ENCODE measurements at places on chromosomes 12 and 14.

GRCh38 chr14:36582011-36582873, at the start of gene NKX2-8:
TSS of gene NKX2-8 (minus strand) at chr14:36582614. CDS start at chr14:36582389, 225 bp downstream.
- no peak for DNase-seq

DNA sequence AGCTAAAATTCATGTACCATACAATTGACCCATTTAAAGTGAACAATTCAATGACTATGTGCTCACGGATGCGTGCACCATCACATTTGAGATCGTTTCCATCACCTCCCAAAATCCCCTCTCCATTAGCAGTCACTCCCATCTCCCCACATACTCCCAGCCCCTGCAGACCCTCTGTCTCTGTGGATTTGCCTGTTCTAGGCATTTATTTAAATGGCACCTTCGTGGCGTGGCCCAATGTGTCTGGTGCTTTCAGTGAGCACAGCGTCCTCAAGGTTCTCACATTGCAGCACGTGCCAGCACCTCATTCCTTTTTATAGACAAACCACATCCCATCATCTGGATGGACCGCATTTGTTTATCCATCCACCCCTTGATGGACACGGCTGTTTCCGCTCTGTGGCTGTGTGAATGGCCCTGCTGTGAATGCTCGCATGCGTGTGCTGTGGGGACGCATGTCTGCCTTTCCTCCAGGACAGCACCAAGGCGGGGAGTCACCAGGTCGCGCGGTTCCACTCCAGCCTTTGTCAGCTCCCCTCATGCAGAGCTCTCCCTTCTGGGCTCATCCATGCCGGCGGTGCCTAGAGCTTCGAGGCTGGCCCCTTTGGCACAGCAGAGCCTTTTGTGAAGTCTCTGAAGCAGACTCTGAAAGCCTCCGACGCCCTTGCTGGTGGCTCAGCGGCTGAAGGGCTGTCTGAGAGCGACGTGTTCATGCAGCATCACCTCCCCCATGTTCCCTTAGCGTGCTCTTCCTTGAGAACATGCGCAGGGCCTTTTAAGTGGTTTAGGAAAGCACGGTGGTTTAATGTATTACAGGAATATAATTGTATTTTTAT, 184.4 kb downstream of the KIF26A start:
- DNase-seq = no peak

GRCh38 chr12:109137055-109137454, 20.7 kb downstream of the ACACB start:
- no peak for DNase-seq

DNA sequence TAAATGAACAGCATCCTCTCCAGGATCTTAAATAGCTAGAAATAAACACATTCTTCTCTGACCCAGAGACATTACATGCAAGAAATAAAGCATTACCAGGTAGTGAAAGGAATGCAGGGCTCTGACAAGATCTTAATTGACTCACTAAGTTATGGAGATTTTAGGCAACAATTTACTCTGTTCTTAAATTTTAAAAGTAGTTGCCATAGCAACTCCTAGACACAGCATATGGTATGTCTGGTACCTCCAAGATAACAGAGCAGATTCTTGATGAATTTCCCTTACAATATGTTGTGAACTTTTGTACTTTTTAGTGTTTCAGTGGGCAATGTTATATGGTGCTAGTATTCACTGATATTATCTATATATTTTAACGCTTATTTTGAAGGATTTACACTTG, 76.7 kb upstream of the G2E3 start:
- no peak for DNase-seq

DNA sequence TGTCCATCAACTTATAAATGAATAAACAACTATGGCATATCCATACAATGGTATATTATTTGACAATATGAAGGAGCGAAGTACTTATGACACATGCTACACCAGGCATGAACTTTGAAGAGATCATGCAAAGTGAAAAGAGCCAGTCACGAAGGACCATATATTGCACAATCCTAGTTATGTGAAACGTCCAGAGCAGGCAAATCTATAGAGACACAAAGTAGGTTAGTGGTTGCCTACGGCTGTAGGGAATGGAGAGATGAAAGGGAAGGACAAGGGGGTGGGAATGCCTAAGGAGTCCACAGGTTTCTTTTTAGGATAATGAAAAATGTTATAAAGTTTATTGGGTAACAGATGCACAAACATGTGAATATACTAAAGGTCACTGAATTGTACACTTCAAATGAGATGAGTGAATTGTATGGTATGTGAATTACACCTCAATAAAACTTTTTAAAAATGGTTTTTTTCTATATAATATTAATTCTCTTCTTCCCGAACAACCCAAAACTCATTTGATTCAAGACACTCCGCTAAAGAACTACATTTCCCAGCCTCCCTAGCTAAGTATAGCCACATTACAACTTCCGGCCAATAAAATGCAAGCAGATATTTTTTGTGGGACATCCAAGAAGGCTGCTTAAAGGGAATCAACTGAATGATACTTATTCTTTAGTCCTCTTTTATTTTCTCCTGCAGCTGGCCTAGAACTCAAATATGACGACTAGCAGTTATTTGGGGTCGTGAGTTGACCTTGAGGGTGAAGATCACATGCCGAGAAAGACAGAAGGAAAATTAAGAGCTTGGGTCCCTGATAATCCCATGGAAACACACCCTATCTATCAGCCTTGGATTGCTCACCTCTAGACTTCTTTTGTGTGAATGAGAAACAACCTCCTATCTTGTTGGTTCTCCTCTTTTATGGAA, 187.2 kb downstream of the TTC8 start:
- no peak for DNase-seq

GRCh38 chr12:121628037-121628436, 1.7 kb downstream of the ORAI1 start:
- DNase-seq = peak; percentile 53

- no peak for DNase-seq
Measured at GRCh38 chr12:28891126-28891525, 258.0 kb upstream of the FAR2 start.

GRCh38 chr14:77088219-77088618, 9.8 kb upstream of the CIPC start:
- DNase-seq = no peak

- no peak for DNase-seq
Measured at GRCh38 chr14:102138535-102138934, 1.2 kb upstream of the WDR20 start.

- no peak for DNase-seq
Measured at GRCh38 chr14:61526405-61527312, 168.7 kb upstream of the HIF1A start.

- DNase-seq = no peak
Measured at GRCh38 chr12:125145196-125145595, 80.0 kb downstream of the AACS start.

- DNase-seq = no peak
Measured at GRCh38 chr12:77845831-77846230, 15.1 kb downstream of the NAV3 start.

- no peak for DNase-seq
Measured at GRCh38 chr14:36718216-36718615, 56.6 kb downstream of the PAX9 start.

DNA sequence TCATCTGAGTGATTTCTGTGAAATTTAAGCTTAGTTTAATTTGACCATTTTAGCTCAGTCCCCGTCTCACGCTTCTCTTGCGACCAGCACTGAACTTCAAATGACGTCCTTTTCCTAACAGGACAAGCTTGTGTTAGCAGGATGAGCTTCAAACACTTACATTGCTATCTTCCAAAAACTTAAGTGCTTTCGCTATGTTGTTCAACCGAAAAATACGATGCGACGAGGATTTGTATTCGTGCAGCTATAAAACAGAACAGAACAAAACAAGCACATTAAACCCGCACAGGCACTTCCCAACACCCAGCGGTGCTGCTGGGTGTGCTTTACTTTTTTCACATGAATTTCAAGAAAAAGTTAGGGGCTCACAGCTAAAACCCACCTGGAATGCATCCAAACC, 64.2 kb upstream of the DICER1 start:
- DNase-seq = no peak

DNA sequence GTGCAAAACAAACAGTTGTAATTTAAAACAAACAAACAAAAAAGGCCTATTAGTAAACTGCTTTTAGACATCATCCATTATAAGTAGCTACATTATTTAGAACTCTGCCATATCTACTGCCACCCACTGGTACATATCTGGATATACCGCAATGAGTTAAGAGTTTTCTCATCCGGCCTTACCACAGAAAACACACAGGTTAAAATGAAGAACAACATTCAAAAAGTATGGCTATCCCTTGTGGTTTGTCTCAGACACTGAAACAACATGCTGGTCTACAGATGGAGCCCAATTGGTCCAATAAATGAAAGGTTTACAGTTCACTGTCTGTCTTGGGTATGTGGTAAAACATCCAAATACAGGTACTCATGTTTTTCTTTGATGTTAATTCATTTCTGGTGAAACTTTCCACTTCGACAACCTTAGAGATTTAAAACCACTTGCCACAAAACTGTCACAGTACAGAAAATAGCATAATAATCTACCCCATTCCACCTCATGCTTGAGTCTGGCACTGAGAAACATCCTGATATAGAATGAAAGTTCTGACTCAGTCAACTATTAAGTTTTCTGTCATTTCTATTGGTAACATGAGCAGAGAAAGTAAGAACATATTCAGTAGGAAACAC, 354.3 kb downstream of the CEP128 start:
- no peak for DNase-seq

DNA sequence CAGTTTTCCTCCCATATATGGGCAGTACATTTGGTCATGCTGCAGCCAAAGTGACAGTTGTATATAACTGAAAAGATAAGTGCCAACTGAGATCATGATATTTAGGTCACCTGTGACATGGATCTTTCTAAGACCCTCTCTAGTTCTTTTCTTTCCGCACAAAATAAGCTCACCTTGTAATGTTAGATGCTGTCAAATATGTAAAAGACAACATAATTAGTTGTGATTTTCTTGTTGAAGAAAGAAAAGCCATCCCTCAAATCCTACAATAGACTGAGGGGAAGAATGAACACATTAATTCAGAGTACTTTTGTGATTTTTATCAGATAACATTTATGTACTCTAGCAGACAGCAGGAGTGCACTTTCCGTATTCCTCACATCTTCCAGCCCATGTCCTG, 37.4 kb downstream of the OVCH1 start:
- DNase-seq = no peak

GRCh38 chr14:100076133-100076532, 10.9 kb downstream of the EVL start:
- DNase-seq = peak; percentile 68

- DNase-seq = no peak
Measured at GRCh38 chr14:91872517-91873470, 5.5 kb upstream of the TC2N start.

DNA sequence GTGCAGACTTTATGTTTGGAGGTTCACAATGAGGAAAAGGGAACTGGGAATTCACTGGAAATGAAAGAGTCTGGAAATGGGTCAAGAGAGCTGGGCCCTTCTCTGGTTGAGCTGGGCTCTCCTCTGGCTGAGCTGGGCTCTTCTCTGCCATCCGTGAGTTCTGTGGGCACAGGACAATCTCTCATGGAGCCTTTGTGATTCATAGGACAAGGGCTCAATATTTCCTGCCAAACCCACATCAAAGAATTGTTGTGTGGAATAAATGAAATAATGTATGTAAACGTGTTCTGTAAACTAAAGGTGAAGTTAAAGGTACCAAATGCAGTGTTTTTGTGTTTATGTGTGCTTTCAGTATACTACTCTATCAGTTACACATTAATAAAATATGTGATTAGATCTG, 95.5 kb upstream of the OVCH1 start:
- no peak for DNase-seq

GRCh38 chr12:110403976-110404682, 621 bp upstream of the ANAPC7 start:
- DNase-seq = peak; percentile 85

DNA sequence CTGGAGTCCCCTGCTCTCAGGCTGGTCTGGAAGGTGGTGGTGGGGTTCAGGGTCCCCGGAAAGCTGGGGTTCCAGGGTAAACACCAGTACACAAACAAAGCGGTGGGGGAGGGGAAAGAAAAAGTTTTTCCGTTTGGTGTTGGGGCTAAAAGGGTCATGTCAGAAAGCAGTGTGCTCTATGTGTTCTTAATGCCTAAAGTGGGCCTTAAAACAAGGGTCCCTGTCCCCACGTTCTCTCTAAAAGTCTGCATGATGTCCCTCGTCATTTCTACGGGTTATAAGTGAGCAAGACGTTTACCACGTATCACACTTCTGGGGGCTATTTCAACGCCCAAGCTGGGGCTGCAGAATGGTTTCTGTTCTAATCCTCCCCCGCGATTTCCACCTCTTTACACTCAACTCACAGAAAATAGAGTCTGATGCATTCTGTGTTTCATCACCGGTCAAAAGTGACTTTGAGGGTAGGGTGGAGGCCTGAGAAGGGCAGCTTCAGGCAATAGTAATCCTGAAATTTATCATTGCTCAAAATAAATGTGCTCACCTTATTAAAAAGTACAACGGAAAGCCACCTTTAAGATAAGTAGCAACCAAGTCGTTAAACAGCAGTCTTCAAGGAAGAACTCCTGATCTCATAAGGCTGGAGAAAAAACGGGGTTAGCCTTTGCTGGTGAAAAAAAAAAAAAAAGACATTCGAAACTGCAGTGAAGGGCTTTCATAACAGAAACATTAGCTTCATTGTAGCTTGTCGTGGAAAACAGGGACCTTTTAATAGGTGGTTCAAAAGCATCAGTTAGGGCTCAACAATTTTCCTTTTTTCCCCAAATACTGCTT, 63.9 kb upstream of the PTGR2 start:
- DNase-seq = peak; percentile 72

DNA sequence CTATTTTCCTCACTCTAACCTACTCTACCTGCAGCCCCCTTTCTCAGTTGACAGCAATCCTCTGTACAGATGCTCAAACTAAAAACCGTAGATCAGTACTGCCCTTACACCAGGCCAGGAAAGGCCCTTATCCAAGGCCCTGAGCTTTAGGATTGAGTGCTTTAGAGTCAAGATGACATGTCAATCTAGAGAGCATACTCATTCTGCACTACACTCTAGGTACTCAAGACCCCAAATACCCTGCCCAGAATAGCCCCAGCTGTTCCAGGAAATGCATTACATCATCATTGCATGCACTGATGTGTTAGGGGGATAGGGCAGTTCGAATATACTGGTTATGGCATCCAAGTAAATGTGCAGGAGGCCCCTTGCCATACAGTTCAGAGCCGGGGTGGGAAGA, 3.5 kb upstream of the PHLDA1 start:
- no peak for DNase-seq

GRCh38 chr14:26845151-26845818, 247.5 kb upstream of the NOVA1 start:
- DNase-seq = no peak

- no peak for DNase-seq
Measured at GRCh38 chr12:85507456-85507855, 227.4 kb downstream of the ALX1 start.

GRCh38 chr12:56188778-56189098, 545 bp downstream of the SMARCC2 start:
- no peak for DNase-seq

- no peak for DNase-seq
Measured at GRCh38 chr14:89452281-89452680, 35.2 kb upstream of the FOXN3 start.

GRCh38 chr12:51345681-51346080, 798 bp downstream of the CELA1 start:
- no peak for DNase-seq

DNA sequence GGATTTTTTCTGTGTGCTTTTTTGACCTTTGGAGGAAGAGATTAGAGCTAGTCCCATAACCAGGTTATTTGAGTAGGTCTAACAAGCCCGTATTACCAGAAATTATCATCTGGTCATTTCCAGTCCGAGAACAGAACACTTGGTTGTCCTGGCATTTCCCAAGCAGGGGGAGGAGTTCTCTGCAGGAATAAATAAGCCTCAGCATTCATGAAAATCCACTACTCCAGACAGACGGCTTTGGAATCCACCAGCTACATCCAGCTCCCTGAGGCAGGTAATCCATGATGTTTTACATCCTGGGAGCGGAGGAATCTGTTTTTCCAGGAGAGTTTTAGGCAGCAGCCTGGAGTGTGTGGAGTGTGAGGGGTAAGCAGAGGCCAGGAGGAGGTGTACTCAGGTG, at the start of gene SERPINA3:
TSS of gene SERPINA3 (plus strand) at position 218 of the 400 bp plus-strand sequence. CDS start 2,051 bp downstream, outside the sequence.
- DNase-seq = no peak
